IPS DF 6.9 (cell line): ENCODE measurements at places on chromosomes 2 and 18.
A peak's percentile ranks its signal among the peaks of the same experiment; 100 is the strongest.

DNA sequence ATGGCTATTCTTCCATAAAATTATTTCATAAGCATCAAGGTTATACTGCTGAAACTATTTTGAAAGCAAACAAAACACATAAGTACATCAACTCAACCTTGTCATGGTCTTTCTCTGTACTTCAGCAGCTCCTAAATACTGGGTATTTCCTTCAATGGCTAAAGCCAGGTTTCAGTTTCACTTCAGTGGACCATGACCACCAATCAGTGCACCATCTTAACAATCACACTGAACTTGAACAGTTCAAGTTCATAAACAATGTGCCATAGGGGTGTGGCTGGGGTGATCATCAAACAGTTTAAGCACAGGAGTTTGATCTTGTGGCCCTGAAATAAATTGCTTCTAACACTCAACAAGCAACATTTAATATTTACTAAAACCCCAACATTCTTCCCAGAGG is 124.1 kb upstream of the FIGN start:
- no peak for DNase-seq

DNA sequence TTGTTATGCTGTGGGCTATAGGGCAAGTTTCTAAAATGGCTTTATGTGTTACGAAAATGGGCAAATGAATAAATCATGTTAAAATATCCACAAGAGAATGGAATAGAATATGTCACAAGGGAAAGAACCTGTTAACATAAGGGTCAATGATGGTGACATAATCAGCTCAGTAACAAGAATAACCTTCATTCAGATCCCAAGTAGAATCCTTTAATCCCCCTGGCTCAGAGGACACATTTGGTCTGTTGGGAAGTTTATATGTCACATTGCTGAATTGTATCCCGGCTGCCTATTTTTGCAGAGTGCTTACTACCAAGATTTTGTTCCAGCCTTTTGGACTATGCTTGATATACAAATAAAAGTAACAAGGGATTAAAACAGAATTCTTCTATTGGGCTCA is 13.1 kb upstream of the LGALSL start:
- DNase-seq = no peak

- DNase-seq = no peak
These were observed 72.8 kb downstream of the TCF4 start for GRCh38 chr18:55515214-55515613.

DNA sequence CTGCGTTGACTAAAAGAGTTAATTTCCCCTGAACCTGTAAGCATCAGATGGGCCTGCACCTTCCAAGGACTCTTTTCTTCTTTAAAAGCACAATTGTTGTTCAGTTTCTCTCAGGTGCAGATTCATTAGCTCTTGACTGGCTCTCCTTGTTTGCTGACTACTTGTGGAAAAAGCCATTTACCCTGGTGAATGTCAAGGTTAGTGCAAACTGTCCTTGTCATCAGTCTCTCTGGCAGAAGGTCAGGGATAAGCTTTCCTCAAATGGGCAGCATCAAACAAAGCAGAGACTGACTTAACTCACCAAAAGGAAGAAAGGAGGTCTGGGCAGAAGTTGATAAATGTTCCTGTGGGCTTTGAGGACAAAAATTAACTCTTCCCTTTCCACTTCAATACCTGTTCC is 922.7 kb downstream of the BCL11A start:
- DNase-seq = no peak

DNA sequence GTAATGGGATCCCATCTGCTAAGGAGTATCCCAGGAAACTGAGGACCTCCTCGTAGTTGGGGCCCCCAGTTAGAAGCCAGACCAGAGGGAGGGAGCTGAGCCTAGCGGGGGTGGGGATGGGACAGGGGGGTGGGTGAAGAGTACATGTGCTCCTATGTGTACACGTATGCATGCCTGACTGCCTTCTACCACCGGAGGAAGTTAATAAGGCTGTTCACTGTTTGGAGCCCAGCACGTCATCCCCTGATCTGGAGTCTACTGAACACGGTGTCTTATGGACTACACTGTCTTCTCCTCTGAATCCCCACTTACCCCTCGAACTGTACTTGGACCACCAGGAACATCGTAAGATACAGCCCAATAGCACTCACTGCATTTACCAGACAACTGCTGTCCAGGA is 68.5 kb downstream of the SFXN5 start:
- DNase-seq = no peak

DNA sequence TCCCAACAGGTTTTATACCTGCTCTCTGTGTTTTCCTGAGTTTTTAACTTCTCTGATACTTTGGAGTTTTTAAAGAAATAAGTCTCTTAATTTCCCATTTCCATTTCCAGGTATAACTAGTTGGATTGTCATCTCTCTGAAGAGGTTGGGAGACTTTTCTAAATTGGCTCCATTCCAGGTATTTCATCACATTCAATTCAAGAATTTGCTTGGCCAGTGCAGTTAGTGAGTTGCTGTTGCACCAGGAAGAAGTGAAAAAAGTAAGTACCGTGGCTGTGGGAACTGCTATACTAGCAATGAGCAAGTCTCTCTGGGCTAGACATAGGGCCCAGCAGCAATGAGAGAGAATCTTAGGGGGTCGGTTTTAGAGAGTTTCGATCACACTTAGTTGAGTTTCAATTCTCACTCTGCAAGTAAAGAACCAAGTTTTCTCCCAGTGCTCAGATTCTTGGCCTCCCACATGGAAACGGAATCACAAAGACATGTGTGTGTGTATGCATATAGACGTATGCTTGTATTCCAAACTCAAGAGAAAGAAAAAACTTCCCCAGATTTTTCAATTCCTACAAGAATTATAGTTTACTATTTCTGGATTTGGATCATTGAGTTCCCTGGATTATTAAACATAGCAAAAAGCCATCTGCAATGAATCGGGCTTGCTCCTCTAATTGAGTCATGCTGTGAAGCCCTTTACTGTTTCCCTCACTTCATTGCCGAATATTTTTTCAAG is 894.4 kb downstream of the BCL11A start:
- no peak for DNase-seq

DNA sequence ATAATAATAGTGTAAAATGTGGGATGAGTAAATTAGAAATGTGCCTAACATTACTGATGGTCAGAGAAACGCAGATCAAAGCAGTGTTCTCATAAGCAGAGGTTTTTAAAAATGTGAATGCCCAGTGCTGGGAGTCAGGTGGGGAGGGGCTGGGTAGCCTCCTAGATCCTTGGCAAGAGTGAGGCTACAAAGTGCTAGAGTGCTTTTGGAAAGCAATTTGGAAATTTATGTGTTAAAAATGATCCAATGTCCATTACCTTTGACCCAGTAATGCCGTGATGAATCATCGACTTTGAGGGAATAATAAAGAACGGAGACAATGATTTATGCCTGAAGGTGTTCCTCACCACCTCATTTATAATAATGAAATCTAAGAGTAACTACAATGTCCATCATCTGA is 44.9 kb upstream of the TWIST2 start:
- DNase-seq = no peak

- DNase-seq = no peak
These were observed 100.1 kb upstream of the ITGB6 start for GRCh38 chr2:160300203-160300602.

DNA sequence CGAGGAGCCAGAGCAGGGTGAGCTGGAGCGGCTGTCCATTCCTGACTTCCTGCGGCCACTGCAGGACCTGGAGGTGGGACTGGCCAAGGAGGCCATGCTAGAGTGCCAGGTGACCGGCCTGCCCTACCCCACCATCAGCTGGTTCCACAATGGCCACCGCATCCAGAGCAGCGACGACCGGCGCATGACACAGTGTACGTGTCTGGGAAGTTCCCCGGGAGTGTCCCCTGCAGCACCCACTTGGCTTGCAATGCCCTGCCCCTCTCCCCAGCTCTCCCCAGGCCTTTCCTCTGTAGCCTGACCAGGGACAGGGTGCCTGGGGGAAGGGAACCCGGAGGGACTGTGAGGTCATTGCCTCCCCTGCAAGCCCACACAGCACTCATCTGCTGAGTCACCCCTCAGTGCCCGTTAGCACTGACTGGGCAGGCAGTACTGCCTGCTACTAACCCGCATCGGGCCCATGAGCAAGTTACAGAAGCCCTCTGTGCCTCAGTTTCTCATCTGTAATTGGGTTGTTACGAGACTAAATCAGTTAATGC is 29.4 kb upstream of the GMPPA start:
- no peak for DNase-seq

GRCh38 chr18:76251691-76252090 is 243.4 kb downstream of the ZNF516 start:
- no peak for DNase-seq

DNA sequence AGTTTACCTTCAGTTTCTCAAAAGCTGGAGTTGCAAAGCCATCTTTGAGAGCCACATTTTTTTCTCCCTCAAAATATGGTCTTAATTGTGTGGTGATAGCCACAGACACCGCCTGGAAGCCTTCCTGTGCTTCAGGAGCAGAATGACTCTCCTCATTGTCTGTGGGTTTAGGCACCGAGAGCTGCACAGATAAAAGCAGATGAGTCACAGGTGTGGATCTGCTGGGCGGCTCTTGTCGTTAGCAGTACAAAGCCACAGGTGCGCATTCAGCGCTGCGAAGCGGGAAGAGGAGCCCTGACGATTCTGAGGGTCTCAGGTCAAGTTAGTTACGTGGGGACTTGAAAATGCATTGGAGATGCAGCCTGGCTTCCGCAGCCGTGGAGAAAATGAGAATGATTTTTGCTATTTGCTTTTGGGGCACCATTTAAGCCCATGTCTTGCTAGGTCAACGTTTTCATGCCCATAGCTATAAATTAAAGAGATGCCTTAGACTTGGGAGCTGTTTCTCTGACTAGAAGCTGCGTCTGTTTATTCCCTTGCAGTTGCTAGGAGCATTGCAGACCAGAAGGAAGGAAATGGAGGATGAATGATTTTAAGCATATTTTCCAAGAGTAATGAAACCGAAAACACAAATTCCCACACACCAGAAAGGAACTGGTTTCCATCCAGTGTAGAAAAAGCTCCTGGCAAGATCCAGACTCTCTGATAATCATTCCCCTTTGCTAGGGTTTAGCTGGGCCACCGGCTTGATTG is 51.5 kb downstream of the KLHL29 start:
- DNase-seq = no peak

- no peak for DNase-seq
These were observed 12.4 kb downstream of the ALLC start for GRCh38 chr2:3670376-3670775.

DNA sequence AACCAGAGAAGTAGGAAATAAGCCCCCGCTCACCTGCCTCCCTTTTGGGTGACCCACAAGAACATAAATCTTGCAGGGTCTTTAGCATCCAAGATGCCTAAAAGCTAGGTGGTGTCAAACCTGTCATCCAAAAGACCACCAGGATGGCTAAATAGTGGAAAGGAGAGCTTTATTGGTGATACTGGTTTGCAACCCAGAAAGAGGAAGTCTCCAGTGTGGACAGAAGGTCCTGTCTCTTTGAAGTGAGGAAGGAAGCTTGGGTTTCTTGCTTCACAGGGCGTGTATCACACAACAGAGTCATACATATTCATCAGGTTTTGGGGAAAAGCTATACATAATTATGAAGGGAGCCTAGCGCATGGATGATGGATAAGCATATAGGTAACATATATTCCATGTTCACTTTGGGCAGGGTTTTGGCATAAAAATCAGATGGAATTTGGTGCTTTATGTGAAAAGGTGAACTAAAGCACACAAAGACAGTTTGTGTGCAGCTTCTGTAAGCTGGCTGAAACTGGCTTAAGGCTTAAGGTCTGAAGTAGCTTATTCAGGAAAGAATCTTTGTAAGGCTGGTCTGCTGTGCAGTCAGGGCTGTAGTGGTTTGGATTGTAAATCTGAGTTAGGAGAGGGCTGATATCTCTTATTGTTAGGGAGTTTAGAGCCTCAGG is 102.2 kb upstream of the MSH2 start:
- no peak for DNase-seq

DNA sequence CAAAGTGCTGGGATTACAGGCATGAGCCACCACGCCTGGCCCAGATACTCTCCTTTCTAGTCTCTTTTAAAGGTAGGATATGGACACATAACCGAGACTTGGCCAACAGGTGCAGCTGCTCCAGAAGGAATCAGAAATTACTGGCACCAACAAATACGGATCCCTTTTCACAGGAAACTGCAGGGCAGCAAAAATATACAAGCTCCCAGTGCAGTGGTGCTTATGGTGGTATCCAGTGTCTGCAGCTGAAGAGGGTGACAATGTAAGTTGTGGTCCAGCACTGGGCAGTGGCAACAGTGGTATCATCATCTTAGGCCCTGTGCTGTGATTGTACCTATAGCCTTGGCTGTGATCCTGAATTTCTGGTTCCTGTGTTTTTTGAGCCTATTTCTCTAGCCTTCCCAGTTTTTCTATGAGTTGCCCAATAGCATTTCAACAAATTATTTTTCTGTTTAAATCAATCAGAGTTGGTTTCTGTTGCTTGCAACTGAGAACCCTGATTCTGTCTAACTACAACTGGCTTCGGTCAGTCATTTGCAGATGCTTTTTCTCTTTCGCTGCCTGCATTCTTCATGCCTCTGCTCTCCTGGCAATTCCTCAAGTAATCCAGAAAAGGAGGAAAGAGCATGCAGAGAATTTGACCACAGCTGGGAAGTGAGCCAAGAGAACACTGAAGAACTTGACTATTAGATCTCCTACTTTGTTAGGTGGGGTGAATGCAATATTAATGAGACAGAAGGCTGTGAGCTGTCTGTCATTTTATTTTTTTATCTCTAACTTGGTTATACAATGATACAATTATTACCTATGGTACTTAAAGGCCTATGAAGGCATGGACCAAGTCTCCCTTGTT is 30.8 kb upstream of the EML4 start:
- DNase-seq = no peak

GRCh38 chr2:4995466-4995865 is 696.7 kb upstream of the SOX11 start:
- DNase-seq = peak; percentile 25

DNA sequence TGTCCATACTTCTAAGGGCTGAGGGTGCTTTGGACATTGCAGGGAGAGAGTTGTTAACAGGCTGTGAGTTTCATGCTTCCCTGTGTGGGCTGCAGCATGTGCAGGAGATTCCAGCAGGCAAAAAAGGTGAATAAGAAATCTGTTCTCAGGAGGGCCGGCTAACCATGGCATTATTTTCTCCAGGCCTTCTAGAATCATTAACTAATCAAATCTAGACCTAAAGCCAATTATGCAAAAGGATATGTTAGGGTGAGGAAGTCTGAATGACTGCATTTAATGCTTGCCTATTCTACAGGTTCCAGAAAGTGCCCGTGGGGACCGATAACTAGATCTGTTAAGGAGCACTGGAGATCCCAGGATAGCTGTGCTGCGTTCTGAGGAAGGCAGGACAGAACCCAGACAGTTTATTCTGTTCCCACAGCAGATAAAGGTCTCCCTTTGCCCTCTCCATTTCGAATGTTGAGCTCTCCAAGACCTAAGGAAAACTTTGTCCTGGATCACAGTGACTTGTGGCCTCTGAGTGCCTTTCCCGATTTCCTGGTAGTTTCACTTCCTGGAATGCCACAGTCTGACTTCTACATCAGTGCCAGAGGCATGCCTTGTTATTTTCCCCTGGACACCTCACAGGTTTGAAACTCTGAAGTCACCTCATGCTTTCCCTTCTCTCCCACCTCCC is 50.0 kb upstream of the ZFP36L2 start:
- DNase-seq = no peak
